ENCODE measurements at places on chromosomes 7 and 10.
A peak's percentile ranks its signal among the peaks of the same experiment; 100 is the strongest.

DNA sequence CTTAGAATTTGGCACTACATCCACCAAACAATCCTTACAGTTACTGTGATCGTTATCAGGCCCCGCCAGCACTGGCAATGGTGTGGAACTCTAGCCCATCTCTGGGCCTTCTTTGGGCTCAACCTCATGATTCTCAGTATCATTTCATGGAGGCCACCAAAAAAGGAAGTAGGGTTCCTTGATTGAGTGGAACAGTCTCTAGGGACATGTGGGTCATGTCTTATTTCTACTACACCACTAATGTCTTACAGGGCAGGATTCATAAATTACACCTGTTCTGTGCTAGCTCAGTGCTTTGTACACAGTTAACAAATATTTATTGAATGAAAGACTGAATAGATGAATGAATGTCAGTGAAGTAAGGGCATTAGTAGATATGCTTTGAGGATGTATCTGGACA lies 53.9 kb downstream of the AP3M1 start:
- DNase-seq = no peak

DNA sequence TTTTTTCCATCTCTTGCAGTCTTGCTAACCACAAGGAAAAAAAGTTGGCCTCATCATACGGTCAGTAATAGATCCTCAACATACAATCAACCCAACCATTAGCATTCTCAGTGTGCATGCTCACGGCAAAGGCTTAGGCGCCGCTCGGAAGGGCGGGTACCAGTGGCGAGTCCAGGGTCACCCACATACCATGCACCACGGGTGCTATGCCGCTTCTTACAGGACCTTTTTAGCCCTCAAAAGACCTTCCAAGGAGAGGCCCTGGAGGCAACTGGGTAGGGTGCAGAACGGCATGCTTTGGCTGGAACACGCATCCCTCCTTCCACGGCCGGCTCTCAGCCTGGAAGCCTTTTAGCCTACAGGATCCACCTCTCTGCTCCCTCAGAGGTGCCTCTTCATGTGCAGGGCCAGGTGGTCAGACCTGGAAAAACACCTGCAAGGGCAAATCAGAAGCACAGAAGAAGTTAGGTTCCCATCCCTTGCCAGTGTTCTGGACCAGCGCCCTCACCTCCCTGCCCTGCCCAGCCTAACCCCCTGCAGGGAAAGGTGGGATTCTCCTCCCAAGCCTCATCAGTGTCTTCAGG lies 5.8 kb downstream of the KLF6 start:
- no peak for DNase-seq

DNA sequence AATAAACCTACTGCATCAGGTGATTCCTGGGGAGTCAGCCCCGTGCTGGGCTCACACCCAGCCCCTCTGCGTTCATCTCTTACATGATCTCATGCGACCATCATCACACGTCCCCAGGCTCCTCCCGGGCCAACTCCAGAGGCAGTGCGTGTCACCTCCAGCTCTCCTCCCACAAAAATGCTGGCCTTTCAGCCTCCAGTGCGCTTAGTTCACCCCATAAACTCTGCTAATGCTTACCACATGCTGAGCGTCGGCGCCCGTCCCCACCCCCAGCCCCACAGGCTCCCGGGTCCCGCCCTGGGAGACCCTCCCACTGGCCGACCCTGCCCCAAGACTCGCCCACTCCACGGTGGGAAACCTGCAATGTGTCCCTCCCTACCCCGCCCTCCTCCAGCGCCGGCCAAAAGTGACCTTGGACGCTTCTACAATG lies 816 bp upstream of the SDK1 start:
- no peak for DNase-seq

DNA sequence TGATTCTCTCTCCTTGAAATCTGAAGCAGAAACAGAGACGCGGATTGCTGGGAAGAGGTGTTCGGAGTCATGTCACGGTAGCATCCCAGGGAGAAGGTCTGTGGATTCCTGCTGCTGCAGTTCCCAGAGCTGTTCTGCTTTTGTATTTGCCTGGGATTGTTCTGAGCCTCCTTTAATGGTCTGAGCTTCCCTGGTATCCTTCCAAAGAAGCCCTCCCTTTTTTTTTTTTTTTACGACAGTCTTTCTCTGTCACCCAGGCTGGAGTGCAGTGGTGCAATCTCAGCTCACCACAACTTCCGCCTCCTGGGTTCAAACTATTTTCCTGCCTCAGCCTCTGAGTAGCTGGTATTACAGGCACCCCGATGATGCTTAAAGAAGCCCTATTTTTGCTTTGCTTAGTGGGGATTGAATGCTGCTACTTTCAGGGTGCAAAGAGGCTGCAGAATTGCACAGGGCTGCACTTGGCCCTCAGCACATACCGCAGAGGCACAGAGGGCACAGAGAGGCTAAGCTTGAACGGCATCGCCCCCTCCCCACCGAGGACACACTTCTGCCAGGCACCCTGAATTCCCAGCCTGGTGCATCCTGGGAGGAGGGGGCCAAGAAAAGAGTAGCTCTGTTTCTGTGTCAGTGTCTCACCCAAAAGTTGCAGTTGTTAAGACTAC lies 208.6 kb upstream of the GALNT17 start:
- DNase-seq = no peak

DNA sequence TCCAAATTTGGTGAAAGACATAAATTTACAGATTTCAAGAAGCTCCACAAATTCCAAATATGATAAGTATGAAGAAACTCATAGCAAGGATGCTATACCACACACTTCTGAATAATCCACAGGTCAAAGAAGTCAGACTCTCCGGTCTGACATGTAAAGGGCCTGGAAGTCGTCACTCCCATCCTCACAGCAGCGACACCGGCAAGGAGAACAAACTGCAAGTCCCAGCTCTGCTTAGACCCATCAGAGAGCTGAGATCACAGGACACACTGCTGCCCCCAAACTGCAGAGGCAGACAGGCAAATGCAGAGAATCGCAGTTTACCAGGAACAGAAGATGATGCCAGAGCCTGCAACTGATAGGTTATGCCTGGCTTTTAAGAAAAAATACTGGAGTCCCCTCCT lies 62.0 kb downstream of the AMZ1 start:
- DNase-seq = no peak

GRCh38 chr10:24984906-24985305 lies 31.1 kb downstream of the ENKUR start:
- no peak for DNase-seq

DNA sequence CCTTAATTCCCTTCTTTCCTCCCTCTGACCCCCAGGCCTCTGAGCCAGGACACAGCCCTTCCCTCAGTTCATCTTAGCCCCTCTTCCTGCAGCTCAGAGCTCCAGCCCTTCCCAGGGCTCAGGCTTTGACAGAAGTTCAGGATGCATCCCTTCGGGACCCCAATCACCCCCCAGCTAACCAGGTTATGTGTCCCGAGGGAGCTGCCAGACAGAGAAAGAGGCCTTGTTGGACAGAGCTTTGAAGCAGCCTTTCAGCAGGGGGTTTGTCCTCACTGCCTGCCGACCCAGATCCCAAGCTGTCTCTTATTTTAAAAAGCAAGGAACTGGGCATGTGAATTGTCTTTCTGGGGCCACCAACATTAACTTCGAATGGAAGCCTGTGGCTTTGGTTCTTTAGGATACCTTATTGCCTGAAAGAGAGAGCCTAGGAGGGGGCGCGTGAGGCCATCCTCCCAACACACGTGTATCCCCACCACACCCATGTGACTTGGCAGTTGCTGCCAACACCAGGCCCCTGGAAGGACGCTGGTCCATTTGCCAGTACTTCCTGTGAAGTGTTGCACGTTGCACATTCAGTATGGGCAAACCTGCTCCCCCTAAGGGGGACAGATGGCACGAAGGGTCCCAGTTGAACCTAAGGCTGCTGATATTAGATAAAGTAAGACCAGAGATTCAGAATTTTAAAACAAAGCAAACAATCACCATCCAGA lies 858 bp downstream of the CCDC136 start:
- DNase-seq = peak; percentile 57

GRCh38 chr7:79037001-79037400 lies 416.5 kb downstream of the MAGI2 start:
- DNase-seq = no peak

- no peak for DNase-seq
Measured at GRCh38 chr7:31323101-31323500, 17.4 kb downstream of the NEUROD6 start.

DNA sequence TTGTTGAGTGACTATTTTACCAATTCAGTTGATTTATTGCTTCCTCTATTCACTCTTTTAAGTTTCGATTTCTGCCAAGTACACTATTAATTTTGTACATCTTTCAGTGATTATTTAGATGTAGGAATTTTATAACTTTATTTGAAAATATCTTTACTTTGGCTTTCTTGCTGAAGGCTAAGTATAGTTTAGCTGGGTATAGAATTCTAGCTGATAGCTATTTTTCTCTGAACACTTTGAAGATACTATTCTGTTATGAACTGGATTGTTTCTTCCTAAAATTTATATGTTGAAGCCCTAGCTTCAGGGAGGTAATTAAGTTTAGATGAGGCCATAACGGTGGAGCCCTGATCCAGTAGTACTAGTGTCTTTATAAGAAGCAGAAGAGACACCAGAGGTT lies 141.1 kb downstream of the LRMDA start:
- no peak for DNase-seq

- DNase-seq = no peak
Measured at GRCh38 chr10:61757001-61757400, 94.3 kb downstream of the CABCOCO1 start.

DNA sequence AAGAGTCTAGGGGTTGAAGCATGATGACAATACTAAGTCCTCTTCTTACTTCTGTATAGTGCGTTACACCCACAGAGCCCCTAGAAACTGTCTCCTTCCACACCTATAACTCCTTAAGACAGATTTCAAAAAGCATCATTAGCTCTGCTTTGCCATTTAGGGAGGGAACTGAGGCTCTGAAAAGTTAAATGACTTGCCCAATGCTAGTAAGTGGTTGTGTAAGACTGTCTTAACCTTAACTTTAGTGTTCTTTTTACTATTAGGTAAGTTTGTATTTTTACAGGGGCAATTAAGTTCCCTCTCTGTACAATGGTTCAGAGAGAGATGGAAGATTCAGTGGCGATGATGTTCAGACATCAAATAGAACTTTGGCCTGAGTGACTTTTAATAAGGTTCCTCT lies 72.7 kb upstream of the ASAH2 start:
- no peak for DNase-seq

DNA sequence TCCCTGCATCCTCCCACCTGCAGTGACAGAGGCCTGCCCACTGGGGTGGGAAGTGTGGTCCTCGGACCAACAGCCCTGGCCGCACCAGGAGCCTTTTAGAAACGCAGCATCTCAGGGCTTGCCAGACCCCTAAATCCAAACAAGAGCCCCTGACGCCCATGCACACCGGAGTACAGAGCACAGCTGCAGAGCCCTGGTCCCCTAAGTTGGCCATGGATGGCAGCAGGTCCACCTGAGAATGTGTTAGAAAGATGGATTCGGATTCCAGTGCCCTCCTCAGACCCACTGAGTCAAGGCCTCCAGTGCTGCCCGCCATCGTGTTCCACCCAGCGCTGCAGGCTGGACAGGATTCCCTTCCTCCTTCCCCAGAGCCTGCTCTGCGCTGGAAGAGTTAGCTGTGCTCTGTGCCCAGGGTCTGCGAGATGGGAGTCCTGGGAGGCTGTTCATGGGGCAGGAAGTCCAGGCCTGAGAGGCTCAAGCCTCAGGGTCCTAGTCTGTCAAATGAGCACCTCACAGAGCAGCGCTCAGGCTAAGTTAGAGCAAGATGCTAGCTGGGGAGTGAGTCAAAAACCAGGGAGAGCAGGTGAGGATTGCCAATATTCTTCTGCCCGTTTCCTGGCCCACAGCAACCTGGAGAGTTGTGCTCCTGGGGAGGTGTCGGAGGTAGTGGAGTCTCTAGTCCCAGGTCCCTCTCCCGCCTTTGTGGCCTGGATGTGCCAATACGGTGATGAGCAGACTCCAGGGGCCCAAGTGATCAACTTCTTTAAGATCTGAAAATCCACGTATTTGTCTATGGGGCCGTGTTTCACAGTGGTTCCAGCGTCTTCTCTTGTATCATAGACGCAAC lies 95.9 kb upstream of the GPR26 start:
- no peak for DNase-seq

DNA sequence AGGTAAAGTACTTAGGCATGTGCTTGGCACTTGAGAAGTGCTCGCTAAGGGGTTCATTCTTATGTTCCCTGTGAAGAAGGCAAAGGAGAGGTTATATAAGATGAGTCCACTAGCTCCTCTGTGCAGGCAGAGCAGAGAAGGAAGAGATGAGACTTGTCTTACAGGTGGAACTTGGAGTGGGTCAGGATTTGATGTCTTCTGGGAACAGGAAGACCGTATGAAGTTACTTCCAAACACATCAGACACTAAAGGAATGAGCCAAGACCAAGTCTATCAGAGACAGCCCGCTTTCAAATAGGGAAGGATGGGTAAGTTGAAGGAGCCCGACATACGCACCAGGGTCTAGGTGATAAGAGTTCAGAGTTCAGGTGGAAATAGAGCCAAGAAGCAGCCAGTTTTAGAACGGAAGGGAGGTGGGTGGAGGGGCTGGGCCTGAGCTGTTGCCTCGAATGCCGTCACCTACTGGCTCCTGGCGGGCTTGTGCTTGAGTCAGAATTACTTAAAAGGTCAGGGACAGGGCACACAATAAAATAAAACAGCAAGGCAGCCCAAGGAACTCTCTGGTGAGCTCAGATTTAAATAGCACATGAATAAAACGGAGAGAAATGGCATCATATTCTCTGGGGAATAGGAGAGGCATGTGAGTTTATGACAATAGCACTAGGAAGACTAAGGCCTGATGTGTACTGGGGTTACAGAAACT lies 56.1 kb upstream of the GRB10 start:
- DNase-seq = no peak
